ENCODE measurements at places on chromosomes 3 and 15.

DNA sequence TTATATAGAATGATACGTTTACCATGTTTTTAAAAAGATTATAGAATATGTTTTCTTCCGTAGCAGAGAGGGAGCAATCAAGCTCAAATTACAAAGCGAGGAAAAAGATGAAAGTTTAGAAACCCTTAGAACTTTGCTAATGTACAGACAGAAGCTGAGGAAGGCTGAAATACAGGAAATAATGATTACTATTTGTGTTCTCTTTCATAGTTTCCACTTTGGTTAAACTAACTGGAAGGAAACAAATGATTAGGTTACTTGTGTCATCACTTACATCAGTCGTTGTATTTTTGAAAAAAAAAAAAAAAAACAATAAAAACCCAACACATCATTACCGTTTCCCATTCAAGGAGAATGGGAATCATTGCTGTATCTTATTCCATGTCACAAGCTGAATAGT is 337.8 kb upstream of the CBLB start:
- no peak for ATAC-seq

GRCh38 chr3:69252631-69253030 is 130.2 kb upstream of the LMOD3 start:
- no peak for ATAC-seq

DNA sequence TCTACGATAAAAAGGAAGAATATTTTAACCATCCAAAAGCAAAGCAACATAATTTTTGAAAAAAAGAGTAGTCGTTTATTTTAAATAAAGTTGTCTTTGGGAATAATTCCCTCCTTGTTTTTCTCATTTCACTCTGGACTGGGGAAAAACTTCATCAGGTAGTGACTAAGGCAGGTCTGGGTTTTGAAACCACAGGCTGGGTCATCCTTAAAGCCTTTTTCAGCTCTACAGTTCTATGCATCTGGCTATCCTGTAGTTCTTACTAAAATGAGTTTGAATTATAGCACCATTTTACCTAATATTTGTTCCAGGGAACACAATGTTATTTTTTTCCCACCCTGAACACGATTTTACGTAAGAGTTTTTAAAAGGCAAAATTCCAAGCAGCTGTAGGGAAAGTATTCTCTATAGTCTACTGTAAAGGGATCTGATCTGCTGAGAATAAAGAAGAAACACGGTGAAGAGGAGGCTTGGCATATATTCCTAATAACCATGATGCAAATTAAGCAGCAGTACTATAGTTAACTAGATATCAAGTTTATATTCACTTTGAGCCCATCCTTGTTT is 107.7 kb downstream of the OSBPL10 start:
- no peak for ATAC-seq

GRCh38 chr3:14687360-14687759 is 12.4 kb downstream of the C3orf20 start:
- ATAC-seq = no peak

DNA sequence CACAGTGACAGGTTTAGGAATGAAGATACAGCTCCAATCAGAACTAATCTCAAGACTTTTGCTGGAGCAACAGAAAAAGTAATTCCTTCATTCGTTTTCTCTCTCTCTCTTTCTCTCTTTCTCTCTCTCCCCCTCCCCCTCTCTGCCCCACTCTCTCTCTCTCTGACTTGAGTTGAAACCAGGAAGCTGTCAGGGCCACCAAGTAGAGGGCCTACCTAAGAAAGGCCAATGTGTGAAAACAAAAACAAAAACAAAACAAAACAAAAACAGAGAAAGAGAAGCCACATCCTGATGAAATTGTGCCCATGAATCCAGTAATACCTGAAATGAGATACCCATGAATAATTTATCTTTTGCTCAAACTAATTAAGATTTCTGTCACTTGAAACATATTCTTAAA is 72.9 kb downstream of the ATP8B4 start:
- ATAC-seq = no peak

GRCh38 chr15:100602823-100603393 is 519 bp downstream of the ASB7 start:
- peak; percentile 62 for ATAC-seq

- no peak for ATAC-seq
Observed at GRCh38 chr3:168722091-168722490, 626.4 kb upstream of the GOLIM4 start.

- ATAC-seq = no peak
Observed at GRCh38 chr3:105174017-105174615, 192.6 kb upstream of the ALCAM start.

DNA sequence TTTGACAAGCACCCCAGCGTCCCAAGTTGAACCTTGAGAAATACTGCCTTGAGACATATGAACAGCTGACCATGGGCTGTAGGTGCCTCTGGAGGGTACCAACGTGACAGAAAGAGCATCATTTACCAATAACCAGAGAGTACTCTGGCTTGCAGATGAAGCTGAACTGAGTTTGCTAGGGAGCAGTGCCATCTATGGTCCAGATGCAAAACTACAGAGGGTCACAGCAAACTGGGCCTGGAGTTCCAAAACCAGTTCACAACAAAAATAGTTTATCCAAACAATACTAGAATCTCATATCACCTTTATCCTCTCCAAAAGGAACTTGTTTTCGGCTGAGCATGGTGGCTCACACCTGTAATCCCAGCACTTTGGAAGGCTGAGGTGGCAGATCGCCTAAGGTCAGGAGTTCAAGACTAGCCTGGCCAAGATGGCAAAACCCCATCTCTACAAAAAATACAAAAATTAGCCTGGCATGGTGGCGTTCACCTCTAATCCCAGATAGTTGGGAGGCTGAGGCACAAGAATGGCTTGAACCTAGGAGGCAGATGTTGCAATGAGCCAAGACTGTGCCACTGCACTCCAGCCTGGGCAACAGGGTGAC is 69.3 kb downstream of the CHAC1 start:
- ATAC-seq = peak; percentile 41

DNA sequence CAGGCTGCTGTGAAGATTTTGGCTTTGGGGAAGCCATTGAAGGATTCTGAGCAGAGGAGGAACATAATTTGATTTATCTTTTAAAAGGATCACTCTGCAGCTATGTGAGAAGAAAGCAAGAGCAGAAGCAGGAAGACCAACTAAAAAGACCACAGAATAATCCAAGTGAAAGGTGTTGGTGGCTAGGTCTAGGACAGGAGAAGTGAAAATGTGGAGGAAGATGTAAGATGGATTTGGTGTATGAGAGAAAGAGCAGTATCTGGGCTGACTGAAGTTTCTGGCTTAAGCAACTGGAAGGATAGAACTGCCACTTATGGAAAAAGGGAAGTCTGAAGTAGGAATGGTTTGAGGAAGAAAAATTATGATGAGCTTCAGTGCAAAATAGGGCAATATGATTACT is 62.0 kb downstream of the SFMBT1 start:
- ATAC-seq = peak; percentile 47

DNA sequence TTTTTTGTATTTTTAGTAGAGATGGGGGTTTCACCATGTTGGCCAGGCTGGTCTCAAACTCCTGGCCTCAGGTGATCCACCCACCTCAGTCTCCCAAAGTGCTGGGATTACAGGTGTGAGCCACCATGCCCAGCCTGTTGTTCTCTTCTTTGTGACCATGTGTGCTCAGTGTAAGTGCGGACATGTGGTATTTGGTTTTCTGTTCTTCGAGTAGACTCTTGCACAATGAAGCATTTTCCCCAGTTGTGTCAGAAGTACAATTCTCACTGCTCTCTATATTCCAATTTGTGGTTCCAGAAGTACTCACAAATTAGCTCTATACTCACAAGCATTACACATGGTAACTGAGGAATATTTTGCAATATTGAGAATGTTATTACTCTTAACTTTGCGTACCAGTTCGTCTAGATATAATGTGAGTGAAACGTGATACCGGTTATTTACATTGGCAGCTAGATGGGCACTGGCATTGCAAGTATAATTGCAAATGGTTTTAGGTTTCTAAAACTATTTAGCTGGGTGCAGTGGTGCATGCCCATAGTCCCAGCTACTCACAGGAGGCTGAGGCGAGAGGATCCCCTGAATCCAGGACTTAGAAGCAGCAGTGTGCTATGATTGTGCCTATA is 34.2 kb upstream of the MTMR14 start:
- ATAC-seq = no peak

GRCh38 chr3:150597646-150598045 is 5.5 kb upstream of the SELENOT start:
- ATAC-seq = no peak

- no peak for ATAC-seq
Observed at GRCh38 chr15:63857461-63857856, 23.7 kb upstream of the HERC1 start.

DNA sequence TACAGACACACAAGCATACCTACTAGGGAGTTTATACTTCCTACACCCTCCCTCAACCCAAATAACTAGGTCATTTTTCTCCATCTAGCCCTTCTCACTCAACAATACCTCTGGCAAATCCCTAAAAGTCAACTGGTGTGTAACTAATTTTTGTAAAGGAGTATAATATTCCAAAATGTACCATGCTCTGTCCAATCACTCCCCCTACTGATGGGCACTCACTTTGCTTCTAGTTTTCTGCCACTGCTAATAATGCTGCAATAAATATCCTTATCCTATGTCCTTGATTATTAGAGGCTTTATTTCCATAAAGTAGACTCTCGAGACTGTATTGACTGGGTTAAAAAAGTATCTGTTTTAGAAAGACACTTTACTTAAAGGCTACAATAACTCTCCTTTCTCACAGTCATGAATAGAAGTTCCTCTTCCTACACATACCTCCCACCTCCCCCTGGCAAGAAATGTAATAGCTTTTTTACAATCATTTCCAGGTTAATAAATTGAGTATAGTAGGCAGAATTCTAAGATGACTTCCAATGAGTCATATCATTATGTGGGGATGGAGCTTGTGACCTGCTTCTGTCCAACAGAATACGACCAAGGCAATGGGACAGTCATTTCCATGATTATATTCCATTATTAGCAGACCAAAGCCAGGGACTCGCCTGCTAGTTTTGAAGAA is 30.0 kb downstream of the SHQ1 start:
- no peak for ATAC-seq

- ATAC-seq = no peak
Observed at GRCh38 chr15:78083687-78084448, 6.4 kb upstream of the TBC1D2B start.

GRCh38 chr15:51160484-51160883 is 65.8 kb upstream of the TNFAIP8L3 start:
- ATAC-seq = no peak

DNA sequence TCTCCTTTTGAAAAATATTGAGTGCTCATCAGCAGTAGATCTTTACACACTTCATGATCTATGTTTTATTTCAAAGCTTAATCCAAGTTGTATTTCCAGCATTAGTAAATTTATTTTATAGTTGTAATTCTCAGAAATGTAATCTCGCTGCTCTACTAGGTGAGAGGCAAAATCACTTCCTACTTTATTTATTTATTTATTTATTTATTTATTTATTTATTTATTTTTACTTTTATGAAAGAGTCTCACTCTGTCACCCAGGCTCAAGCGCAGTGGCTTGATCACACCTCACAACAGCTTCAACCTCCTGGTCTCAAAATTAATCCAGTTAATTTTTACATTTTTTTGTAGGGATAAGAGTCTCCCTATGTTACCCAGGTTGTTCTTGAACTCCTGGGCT is 127.9 kb downstream of the CHL1 start:
- no peak for ATAC-seq

- no peak for ATAC-seq
Observed at GRCh38 chr3:61073566-61074165, 177.6 kb downstream of the FHIT start.

DNA sequence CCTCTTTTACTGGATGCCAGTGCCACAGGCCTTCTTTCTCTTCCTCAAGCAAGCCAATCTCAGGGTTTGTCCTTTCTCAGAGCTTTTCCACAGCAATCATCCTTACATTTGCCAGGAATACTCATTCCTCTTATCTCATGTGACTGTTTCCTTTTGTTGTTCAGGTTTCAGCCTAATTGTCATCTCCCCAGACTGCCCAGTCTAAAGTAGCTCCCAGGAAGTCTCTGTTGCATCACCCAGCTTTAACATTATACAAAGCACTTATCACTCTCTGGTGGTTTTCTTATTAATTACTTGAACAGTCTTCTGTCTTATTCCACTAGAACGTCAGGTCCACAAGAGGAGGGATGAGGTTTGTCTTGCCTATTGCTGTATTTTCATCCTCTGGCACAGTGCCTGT is 65.8 kb downstream of the CADPS start:
- ATAC-seq = no peak

DNA sequence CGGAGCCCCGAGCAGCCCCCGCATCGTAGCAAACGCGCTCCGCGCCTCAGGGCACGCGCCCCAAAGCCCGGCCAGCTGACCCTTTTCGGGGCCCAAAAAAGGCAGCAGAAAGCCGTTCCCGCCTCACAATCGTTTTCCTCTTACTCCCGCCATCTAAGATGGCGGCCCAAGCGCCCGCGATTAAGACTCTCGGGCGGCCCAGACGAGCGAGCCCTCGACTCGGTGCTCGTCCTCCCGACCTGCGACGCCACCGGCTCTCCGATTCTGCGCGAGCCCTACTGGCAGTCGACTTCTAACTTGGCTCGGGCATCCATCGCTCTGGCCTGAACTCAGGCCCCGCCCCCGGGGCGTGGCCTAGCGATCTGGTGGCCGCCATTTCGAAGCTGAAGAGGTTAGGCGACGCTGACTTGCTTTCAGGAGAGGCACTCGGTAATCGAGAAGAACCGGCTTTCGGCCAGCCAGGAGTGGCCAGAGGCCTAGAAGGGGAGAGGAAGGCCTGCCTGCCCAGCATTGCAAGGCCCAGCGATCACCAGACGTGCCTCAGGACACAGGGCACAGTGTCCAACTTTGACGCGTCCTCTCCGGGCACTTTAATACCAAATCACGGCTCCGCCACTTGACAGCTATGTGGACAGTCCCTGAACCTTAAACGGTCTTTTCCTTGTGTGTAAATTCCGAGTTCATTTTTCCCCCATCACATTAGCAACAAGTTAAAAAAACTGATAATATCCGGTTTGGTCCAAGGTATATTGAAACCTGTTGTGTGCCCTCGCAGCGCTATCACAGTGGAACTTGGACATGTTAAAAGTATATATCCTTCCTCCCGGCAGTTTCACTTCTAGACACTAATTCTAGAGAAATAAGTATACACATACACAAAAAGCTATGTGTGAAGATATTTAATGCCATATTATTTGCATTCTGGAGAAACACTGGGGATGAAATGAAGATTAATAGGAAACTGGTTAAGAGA is at the start of gene RAF1:
RAF1 (minus strand) TSS at position 182 of the 973 bp plus-strand sequence. CDS start 45,396 bp downstream, outside the sequence.
- ATAC-seq = peak; percentile 97

All from stimulated activated memory B cell treated with anti-CD40 and anti-IgM and Interleukin-4, amounts not matched to agents 10 μg/mL and 1 μg/mL and 100 μg/mL, for 72 hours (primary cell).